ENCODE measurements at places on chromosomes 3 and 15. TPM values are rescaled to one million over a fixed set of nuclear protein-coding genes. Genes with fewer than 3 reads are reported as not detected.

GRCh38 chr3:167507954-167508353 lies 34.1 kb upstream of the SERPINI2 start:
- no peak for DNase-seq

GRCh38 chr3:137148406-137148805 lies 190.6 kb downstream of the IL20RB start:
- DNase-seq, result no peak

- DNase-seq, result no peak
Observed at GRCh38 chr15:80749589-80749988, 29.6 kb upstream of the CEMIP start.

- DNase-seq, result no peak
Observed at GRCh38 chr3:136277115-136277514, 27.0 kb downstream of the PCCB start.

Gene PTX3
- total RNA-seq, result 14.6 TPM

Measured in stomach (tissue), 19 donors.